Chondrocyte (in vitro differentiated cells): ENCODE measurements at places on chromosomes 2 and 18. TPM values are rescaled to one million over a fixed set of nuclear protein-coding genes. Genes with fewer than 3 reads are reported as not detected.

GRCh38 chr2:44938287-44939105 lies 3.0 kb upstream of the SIX3 start:
- peak; percentile 74 for DNase-seq

DNA sequence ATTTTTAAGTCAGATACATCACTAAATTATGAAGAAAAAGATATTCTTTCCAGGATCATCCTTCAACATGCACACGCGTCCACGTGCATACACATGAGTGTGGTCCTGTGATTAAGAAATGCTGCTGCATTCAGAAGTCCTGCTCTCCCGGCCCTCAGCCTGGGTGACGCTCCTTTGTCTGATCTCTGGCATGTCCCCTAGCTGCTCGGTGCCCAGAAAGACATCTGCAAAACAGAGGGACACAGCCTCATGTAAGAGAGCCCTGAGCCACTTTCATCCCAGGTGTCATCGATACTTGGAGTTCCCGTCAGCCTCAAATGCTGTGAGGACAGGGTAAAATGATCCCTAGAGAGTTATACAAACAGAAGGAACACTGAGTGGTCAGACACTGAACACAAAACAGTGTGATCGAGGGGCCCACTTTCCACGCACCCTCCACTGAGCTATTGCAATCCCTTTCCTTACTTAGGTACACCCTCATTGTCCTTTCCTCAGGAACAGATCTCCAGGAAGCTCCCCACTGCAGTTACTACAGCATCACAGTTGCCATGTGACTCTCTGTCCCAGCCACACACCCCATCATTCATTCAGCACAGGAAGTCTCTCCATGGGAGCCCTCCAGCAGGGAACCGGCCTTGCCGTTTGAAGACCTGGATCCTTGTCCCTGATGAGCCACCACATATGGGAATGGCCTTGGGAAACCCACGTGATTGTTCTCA lies 32.1 kb downstream of the CRACDL start:
- DNase-seq, result no peak

Gene LRPPRC
- 50.9 to 59.1 TPM (median 52.1 TPM) in 3 replicates for total RNA-seq

- no peak for DNase-seq
Measured at GRCh38 chr2:224145751-224146355, 106.8 kb upstream of the SERPINE2 start.

GRCh38 chr2:64766841-64767669 lies 113.3 kb upstream of the SERTAD2 start:
- DNase-seq, result no peak

- no peak for DNase-seq
Measured at GRCh38 chr2:96993367-96993766, 7.0 kb upstream of the FAM178B start.

GRCh38 chr2:72515696-72516095 lies 310.1 kb downstream of the EXOC6B start:
- no peak for DNase-seq

- DNase-seq, result no peak
Measured at GRCh38 chr18:44507729-44508325, 172.9 kb upstream of the SETBP1 start.

Gene IL1F10
- total RNA-seq, result not detected in 3 replicates

Gene MAP4K3
- 30.9 to 42.9 TPM (median 35.3 TPM) in 3 replicates for total RNA-seq

GRCh38 chr18:79608069-79608468 lies 71.5 kb upstream of the CTDP1 start:
- no peak for DNase-seq

DNA sequence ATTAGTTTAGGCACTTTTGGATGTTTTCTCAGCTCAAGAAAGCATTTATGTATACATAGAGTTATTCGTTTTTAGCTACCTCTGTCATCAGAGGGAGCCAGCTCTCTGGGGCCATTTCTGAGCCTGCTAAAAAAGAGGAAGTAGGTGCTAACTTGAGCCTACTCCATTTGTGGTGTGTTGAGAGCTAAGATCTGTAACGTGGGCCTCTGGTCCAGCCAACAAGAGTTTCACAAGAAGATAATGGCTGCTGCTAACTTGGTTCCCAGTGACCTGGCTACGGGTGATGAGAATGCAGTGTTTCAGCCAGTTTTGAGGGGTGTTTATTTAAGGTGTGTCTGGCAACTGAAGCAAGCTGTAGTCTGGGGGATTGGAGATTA lies 182.5 kb downstream of the PRKCE start:
- no peak for DNase-seq

- DNase-seq, result no peak
Measured at GRCh38 chr2:120405759-120406099, 59.8 kb downstream of the INHBB start.

DNA sequence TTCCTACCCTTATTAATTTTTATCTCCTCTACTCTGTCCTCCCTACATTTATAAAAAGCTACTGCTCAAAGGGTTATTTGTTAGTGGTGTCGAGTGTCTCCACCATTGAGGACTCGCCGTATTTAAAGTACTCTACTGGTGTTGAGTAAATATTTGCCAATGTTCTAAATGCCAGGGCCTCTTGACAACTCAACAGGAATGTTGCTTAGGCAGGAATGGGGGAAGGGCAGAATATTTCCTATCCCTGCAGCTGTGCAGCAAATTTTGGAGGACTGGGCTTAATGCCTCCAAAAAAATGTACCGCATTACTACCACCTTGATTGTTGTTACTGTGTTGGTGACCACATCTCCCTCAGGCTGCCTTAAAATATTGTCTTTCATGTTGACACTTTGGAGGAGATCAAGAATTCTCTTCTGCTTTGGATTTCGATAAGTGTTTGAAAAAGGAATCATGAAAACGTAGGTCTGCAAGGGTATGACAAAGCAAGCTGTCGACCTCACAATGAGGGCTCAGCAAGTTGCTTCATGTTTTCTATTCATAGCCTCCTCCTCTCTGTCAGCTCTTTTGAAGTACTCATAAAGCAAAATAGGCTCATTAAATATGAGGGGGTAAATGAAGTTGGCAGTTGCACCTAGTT lies 84.3 kb downstream of the EFEMP1 start:
- no peak for DNase-seq

Gene HOXD4
- total RNA-seq, result not detected in 3 replicates

Gene ACMSD
- not detected in 3 replicates for total RNA-seq

Gene SLC14A1
- 0.25 TPM in 1 of 3 replicates, not detected in the others for total RNA-seq

GRCh38 chr2:155382776-155383175 lies 684.3 kb downstream of the KCNJ3 start:
- DNase-seq, result no peak

GRCh38 chr2:231557571-231558217 lies 27.4 kb upstream of the NMUR1 start:
- DNase-seq, result no peak

DNA sequence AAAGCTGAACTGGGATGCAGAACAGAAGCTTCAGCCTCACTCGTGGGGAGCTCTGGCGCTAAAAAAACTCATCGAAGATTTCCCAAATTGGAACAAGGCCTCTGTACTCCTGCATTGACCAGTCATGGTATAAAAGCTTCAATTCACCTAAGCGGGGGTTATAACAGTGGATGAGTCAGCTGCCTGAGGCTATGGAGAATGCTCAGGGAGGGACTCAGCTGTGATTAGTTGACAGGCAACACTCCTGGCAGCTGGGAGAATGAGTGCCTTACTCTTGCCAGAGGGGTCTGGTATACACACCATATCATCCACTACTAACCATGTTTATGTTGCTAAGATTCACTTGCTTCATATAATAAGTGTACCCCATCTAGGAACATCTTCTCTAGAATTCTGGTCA lies 350.6 kb upstream of the VRK2 start:
- no peak for DNase-seq

Gene ZSWIM2
- total RNA-seq, result not detected in 3 replicates

- DNase-seq, result peak; percentile 67
Measured at GRCh38 chr2:238255151-238255551, 15.3 kb upstream of the HES6 start.

Gene KYNU
- 0.38 TPM in 1 of 3 replicates, not detected in the others for total RNA-seq

GRCh38 chr2:18123577-18123976 lies 245.1 kb downstream of the KCNS3 start:
- no peak for DNase-seq

GRCh38 chr2:152508446-152508845 lies 173.5 kb downstream of the FMNL2 start:
- no peak for DNase-seq

Gene TSPYL6
- total RNA-seq, result not detected in 3 replicates

Gene GULP1
- total RNA-seq, result 23.9 to 36.2 TPM (median 29.5 TPM) in 3 replicates

DNA sequence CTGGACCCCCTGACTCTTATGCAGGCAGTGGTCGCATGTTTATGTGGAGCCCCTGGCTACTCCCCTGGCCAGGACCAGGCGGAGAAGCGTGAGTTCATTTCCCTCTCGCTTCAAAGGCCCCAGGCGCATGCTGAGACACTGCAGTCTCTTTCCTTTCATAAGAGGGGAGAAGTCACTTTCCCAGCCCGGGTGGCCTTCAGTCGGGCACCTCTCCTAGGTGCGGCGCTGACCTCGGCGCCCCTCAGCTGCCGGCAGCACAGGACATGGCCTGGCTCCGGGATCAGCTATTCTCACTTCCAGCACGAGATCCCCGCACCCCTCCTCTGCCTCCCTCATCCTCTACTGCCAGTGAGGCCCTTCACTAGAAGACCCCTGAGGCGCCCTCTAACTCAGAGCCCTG lies 184.7 kb upstream of the PXDN start:
- no peak for DNase-seq

DNA sequence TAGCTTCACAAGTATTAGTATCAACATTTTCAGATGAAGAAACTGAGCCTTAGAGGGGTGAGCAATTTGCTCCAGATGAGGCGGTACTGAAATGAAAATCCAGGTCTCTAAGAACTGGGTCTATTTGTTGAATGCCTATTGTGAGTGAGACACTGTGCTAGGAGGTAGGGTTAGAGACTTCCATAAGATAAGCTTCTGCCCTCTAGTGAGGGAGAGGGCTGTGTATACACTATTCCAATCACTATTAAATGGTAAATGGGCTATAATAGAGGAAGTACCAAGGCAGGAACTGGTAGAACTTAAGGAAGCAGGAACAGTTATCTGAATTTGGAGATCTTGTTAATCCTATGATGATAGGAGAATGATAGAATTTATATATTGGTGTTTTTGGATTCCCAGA lies 23.6 kb upstream of the GLS start:
- DNase-seq, result no peak

Gene SKOR2
- total RNA-seq, result not detected in 3 replicates

Gene GAL3ST2
- 0.52 to 1.3 TPM in 2 of 3 replicates, not detected in the other for total RNA-seq

DNA sequence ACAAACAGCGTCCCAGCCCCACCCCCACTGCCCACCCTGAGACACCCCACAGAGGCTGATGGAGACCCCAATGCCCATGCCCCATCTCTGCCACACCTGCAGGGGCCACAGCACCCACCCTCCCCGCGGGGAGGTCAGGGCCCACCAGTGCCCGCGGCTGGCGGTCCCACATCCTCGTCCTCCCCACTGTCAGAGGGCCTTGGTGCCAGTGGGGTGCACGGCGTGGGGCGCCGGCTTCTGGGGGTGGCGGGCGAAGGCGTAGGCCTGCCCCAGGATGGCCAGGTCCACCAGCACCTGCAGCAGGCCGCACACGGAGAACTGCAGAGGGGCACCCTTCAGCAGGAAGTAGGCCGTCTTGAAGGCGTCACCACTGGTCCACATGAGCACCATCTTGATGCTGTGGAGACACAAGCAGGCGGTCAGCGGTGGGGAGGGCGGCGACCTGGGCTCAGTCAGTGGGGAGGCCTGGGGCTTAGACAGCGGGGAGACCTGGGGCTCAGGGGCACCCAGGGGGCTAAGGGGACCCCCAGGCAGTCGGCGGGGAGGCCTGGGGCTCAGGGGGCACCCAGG lies 47.6 kb downstream of the SLC66A2 start:
- DNase-seq, result peak; percentile 72

DNA sequence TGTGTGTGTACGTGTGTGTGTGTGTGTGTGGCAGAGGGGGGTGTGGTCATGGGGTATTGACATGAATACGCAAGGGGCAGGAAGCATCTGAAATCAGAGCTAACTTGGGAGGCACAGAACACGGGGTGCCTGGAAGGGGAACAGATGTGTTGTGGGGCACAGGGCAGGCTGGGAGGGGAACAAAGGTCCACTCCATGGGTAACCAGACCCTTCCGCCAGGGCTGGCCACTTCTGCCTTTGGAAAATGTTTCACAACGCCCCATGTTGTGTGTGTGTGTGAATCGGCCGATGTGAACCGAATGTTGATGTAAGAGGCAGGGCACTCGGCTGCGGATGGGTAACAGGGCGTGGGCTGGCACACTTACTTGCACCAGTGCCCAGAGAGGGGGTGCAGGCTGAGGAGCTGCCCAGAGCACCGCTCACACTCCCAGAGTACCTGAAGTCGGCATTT lies at the start of gene SLC11A1:
Gene SLC11A1 (plus strand): TSS at position 358 of the 451 bp plus-strand sequence. CDS start 96 bp downstream, outside the sequence.
- DNase-seq, result no peak

Gene ATP6V1C2
- not detected in 3 replicates for total RNA-seq

Gene SMIM21
- total RNA-seq, result not detected in 3 replicates

Gene AMER3
- total RNA-seq, result not detected in 3 replicates

Gene SLC16A14
- 4.9 to 5.4 TPM (median 4.9 TPM) in 3 replicates for total RNA-seq

Gene TEX44
- total RNA-seq, result not detected in 3 replicates

Gene B3GNT7
- total RNA-seq, result 1.7 to 1.9 TPM (median 1.8 TPM) in 3 replicates
